Forelimb muscle (tissue), 1 donor: ENCODE measurements at places on chromosomes 3 and 15. TPM values are rescaled to one million over a fixed set of nuclear protein-coding genes. Genes with fewer than 3 reads are reported as not detected.

DNA sequence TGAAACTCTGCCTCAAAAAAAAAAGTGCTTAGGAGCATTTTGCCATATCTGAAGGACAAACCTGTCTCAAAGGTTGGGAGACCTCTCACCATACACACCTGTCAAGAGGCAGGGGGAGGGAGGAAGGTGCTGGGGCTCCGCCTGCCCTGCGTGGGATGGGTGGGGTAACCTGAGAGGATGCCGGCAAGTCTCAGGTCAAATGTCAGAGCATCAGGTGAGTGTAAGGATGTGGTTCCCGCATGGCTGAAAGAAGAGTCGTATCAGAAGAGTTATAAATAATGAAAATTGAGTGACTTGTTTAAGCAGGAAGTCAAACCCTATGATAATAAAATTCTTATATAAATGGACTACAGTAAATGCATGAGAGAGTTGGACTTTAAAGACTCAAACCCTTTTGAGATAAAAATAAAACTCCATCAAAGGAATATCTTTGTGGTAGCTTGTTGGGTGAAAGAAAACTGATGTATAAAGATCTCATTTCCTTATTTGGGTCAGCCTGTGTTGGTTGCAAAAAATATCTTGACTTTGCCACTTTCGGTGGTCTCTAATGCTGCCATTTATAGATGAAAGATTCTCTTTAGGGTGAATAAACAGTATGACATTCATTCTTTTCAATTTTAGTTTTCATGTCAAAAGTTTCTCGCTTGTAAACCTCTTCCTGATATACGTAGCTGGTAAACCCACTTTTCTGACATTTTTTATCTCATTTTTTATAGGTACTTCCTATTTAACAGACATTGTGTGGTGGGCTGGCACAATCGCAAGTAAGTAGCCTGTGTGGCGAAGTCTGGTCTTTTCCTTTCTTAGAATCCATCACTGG is 23.8 kb downstream of the NIPA1 start:
- DNase-seq: no peak

DNA sequence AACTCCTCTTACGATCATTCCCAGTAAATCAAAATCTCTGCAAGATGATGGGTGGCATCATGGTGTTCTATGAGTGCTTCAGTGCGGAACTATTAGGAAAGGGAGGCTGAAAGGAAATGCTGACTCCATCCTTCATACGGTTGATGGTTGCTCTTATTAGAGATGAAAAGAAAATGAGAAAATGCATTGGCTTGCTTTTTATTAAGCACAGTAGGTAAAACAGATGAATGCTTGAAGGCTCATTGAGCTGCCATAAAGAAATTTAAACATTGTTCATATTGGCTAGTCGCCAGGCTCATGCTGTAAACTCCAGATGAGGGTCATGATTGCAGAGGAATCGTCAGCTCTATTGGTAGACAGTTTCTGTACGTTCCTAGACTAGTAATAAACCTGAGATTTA is 115.8 kb downstream of the EPHA3 start:
- DNase-seq: no peak

The CCR4 gene
- 0.04 TPM for polyA plus RNA-seq

The VEPH1 gene
- polyA plus RNA-seq: 0.63 TPM
